ENCODE measurements at places on chromosomes 4 and X.

- no peaks in the 10 kb centered on the region for H3K27me3 ChIP-seq
- no peaks in the 10 kb centered on the region for H3K36me3 ChIP-seq
- no peak overlapping the region for H3K4me3 ChIP-seq
- no peak overlapping the region for H3K27ac ChIP-seq
- no peaks in the 10 kb centered on the region for H3K4me1 ChIP-seq
Measured at GRCh38 chrX:74437530-74437929, 16.2 kb downstream of the SLC16A2 start.

- H3K4me1 ChIP-seq: peaks cover 35% of the 10 kb centered on the region
- peak within 1 kb of the TSS; percentile 48 for H3K4me3 ChIP-seq
- no peaks in the 10 kb centered on the region for H3K27me3 ChIP-seq
- peak within 1 kb of the TSS; percentile 84 for H3K27ac ChIP-seq
- DNase-seq: peak; percentile 78
Measured at GRCh38 chr4:52038103-52038912, at the start of gene SGCB. TSS of gene SGCB (minus strand) at chr4:52038299. CDS start at chr4:52038259, 40 bp downstream.

DNA sequence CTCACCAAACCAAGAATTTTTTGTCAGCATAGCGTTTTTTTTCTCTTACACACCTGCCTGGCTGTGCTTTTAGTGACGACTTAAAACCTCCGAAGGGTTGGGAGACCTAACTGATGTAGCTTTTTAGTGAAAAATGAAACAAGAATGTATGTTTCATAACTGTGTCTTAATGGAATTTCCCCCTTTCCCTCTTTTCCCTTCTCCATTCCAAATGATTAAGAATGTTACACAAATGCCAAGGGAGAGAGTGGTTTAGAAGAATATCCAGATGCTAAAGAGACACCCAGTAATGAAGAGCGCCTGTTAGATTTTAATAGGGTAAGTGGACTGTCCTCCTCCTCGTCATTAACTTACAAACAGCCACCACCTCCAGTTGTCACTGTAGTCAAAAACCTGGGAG, 33.2 kb upstream of the TBC1D14 start:
- no peaks in the 10 kb centered on the region for H3K4me1 ChIP-seq
- no peak overlapping the region for H3K4me3 ChIP-seq
- no peak overlapping the region for H3K27ac ChIP-seq
- peaks cover 3% of the 10 kb centered on the region for H3K36me3 ChIP-seq
- no peaks in the 10 kb centered on the region for H3K27me3 ChIP-seq
- no peak for DNase-seq

GRCh38 chrX:130173190-130173895, 1.6 kb downstream of the RAB33A start:
- peaks cover 7% of the 10 kb centered on the region for H3K4me1 ChIP-seq
- H3K4me3 ChIP-seq: no peak overlapping the region
- peak; percentile 73 for DNase-seq

DNA sequence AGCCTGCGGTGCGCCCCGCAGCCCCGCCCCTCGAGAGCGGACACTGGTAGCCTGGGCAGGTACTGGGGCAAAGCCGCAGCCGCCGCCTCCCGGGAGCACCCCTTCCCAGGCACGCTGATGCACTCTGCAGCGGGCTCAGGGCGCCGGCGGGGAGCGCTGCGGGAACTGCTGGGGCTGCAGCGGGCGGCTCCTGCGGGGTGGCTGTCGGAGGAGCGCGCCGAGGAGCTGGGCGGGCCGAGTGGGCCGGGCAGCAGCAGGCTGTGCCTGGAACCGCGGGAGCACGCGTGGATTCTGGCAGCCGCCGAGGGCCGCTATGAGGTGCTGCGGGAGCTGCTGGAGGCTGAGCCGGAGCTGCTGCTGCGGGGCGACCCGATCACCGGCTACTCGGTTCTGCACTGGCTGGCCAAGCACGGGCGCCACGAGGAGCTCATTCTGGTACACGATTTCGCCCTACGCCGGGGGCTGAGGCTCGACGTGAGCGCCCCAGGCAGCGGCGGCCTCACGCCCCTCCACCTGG, 401 bp downstream of the SOWAHD start:
- no peaks in the 10 kb centered on the region for H3K4me1 ChIP-seq
- H3K36me3 ChIP-seq: no peaks in the 10 kb centered on the region
- peaks cover 21% of the 10 kb centered on the region for H3K27me3 ChIP-seq
- peak overlapping the region; percentile 49 for H3K4me3 ChIP-seq
- H3K27ac ChIP-seq: peak overlapping the region; percentile 8

- H3K27ac ChIP-seq: no peak overlapping the region
- H3K27me3 ChIP-seq: no peaks in the 10 kb centered on the region
- no peak for DNase-seq
- H3K4me1 ChIP-seq: no peaks in the 10 kb centered on the region
Measured at GRCh38 chr4:82975792-82976191, 34.8 kb downstream of the LIN54 start.
